ENCODE measurements at places on chromosomes 1 and 21.

GRCh38 chr1:176838276-176838995, 326.1 kb downstream of the ASTN1 start:
- no peak for DNase-seq

DNA sequence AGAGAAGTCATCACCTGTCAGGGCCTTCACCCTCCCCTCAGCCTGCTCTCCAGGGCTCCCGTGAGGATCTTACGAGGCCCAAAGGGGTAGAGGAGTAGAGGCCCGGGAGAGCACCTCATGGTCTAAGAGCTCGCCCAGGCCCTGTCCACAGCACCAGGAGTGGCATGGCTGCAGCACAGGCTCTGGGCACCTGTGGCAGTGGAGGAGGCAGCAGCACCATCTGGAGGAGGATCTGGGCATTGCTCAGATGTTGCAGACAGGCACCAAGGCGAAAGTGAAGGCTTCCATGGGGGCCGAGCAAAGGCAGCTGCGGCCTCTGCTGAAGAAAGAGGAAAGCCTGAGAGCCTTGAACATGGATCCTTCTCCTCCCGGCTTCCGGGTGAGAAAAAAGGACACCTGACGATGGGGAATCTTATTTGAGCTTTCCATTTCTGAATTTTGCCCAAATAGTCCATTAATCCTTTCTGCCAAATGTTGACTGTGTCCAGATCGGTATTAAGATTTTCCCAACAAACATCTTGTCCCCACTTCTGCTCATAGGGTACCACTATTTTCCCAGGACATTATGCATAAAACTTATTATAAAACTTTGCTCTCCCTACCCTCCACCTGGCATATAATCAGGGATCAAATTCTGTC, 604.7 kb downstream of the PTPRC start:
- peak; percentile 75 for DNase-seq

DNA sequence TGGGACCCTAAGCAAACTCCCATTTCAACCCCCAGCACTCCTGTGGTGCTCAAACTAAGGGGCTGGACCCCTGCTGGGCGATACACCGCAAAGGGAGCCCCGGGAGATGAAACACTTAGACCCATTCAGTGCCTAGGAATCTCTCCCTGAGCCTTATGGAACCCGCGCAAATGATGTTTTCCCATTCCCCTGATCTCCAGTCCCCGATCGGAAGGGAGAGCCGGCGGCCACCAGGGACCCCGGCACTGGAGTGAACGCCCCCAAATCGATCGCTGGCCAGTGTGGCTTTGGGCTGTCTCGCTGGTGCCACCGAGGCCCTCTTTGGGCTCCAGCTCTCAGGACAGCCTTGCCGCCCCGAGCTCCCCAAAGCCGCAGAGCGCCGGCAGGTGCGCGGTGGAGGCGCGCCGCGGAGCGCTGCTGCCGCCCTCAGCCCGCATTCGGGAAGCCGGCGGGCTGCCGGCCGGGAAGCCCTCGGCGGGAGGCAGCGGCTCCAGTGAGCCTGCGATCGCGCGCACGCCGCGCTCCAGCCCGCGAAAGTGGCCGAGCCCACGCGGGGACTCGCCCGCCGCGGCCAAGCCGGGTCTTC, 1.1 kb downstream of the PLXNA2 start:
- no peak for DNase-seq

GRCh38 chr21:42971897-42972275, 2.5 kb upstream of the PKNOX1 start:
- DNase-seq = no peak

- peak; percentile 12 for DNase-seq
Measured at GRCh38 chr1:35298464-35298863, 30.0 kb downstream of the ZMYM4 start.

GRCh38 chr1:12495725-12496124, 122.3 kb downstream of the DHRS3 start:
- DNase-seq = no peak
